ENCODE measurements at places on chromosomes 4 and X.

- H3K36me3 ChIP-seq = no peaks in the 10 kb centered on the region
- no peaks in the 10 kb centered on the region for H3K4me1 ChIP-seq
- no peak overlapping the region for H3K27ac ChIP-seq
- no peak for DNase-seq
- H3K4me3 ChIP-seq = no peak overlapping the region
Measured at GRCh38 chrX:63250253-63250868, 100.8 kb downstream of the SPIN4 start.

GRCh38 chr4:139978692-139979091 is 175.3 kb downstream of the MAML3 start:
- DNase-seq = no peak
- no peak overlapping the region for H3K4me3 ChIP-seq
- H3K27ac ChIP-seq = no peak overlapping the region
- H3K4me1 ChIP-seq = peaks cover 17% of the 10 kb centered on the region
- no peaks in the 10 kb centered on the region for H3K36me3 ChIP-seq

DNA sequence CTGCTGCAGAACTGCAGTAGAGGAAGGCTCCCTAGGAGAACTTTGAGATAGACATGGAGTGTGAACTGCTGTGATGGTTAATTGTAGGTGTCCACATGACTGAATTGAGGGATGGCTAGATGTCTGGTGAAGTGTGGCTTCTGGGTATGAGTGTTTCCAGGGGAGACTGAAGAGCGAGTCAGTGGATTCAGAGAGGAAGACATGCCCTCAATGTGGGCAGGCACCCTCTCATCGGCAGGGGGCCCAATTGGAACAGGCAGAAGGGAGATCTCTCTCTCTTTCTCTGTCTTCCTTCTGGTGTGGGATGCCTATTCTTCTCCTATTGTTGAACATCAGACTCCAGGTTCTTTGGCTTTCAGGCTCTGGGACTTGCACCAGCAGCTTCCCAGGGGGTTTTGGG is 304.7 kb upstream of the GATB start:
- no peaks in the 10 kb centered on the region for H3K27me3 ChIP-seq
- no peak overlapping the region for H3K4me3 ChIP-seq
- no peaks in the 10 kb centered on the region for H3K36me3 ChIP-seq

DNA sequence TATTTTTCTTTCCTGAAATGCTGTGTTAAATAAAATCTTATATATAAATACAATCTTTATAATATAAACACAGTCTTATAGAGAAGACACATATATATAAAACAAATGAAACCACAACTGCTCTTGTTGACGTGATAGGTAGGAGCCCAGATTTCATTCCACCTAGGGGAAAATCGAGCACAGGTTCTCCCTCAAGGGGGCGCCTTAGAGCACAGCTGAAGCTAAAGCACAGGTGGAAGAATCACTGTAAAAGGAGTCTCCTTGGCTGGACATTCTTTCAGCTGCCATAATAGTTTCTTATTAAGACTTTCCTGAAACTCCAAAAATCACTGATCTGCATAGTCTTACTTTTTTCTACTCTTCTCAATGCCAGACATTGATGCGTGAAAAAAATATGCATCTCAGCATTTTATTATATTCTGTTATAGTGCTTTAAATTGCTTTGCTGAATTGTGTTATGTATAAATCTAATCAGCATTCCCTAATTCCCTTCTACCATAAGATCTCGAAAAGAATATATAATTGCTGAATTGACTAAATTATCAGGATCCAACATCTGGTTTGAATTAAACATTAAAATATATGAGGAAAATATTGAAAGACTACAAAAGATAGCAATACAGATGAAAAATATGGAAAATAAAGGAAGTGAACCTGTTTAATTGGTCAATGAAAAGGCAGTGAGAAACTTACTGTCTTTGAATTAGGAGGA is 25.5 kb upstream of the RXFP1 start:
- DNase-seq = no peak
- no peak overlapping the region for H3K27ac ChIP-seq
- no peaks in the 10 kb centered on the region for H3K27me3 ChIP-seq

DNA sequence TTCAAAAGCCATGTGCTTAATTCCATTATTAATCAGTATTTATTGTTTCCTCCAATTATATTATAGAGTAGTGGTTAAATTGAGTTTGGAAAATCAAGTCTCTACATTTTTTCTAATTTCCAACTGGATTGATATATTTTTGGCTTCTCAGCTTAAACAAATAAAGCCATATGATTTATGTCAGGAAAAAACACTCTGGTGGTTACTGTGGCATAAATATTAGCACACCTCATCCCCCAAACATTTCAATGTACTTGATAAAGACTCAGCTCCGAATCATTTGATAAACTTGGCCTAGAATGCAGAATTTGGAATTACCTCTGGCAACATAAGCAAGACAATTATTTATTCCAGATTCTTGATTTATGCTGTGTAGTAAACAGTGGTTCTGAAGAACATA is 2313.8 kb downstream of the ARAP2 start:
- H3K27ac ChIP-seq = no peak overlapping the region
- no peak for DNase-seq
- no peaks in the 10 kb centered on the region for H3K36me3 ChIP-seq

DNA sequence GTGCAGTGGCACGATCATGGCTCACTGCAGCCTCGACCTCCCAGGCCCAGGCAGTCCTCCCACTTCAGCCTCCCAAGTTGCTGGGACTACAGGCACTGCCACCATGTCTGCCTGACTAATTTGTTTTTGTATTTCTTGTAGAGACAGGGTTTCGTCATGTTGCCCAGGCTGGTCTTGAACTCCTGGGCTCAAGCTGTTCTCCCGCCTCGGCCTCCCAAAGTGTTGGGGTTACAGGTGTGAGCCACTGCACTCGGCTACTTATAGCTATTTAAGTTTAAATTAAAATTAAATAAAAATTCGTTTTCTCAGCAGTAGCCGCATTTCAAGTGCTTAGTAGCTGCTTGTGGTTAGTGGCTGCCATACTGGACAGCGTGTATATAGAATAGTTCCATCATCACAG is 3.5 kb downstream of the SMAD1 start:
- no peak overlapping the region for H3K27ac ChIP-seq
- no peaks in the 10 kb centered on the region for H3K36me3 ChIP-seq
- H3K4me1 ChIP-seq = peaks cover 2% of the 10 kb centered on the region
- H3K27me3 ChIP-seq = no peaks in the 10 kb centered on the region
- DNase-seq = no peak

GRCh38 chr4:94262163-94263016 is 54.7 kb downstream of the SMARCAD1 start:
- H3K27ac ChIP-seq = no peak overlapping the region
- no peak overlapping the region for H3K4me3 ChIP-seq
- H3K36me3 ChIP-seq = no peaks in the 10 kb centered on the region
- no peak for DNase-seq

- DNase-seq = no peak
- no peaks in the 10 kb centered on the region for H3K36me3 ChIP-seq
- H3K27ac ChIP-seq = no peak overlapping the region
Measured at GRCh38 chrX:46165411-46165810, 379.8 kb downstream of the ZNF674 start.

- no peak for DNase-seq
- no peaks in the 10 kb centered on the region for H3K4me1 ChIP-seq
- no peak overlapping the region for H3K27ac ChIP-seq
- H3K36me3 ChIP-seq = no peaks in the 10 kb centered on the region
Measured at GRCh38 chrX:28550331-28550872, 36.8 kb upstream of the IL1RAPL1 start.

DNA sequence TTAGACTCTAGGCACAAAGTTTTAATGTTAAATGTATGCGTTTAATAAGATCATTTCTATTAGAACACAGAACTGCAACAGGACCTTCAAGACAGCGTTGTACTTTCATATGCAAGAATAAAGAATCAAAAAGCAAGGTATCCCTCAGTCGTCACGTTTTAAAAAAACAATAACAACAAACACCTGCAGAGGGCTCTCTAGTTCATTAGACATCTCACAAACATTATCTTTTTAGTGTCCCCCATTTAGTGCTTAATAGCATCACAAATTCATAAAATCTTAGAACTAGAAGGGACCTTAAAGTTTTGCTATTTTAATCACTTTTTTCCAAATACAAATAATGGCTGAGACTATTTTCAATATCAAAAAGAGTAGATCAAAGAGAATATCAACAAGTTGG is 236.6 kb downstream of the DCHS2 start:
- no peak overlapping the region for H3K4me3 ChIP-seq
- H3K27me3 ChIP-seq = no peaks in the 10 kb centered on the region
- no peaks in the 10 kb centered on the region for H3K4me1 ChIP-seq
- no peaks in the 10 kb centered on the region for H3K36me3 ChIP-seq
- no peak for DNase-seq

DNA sequence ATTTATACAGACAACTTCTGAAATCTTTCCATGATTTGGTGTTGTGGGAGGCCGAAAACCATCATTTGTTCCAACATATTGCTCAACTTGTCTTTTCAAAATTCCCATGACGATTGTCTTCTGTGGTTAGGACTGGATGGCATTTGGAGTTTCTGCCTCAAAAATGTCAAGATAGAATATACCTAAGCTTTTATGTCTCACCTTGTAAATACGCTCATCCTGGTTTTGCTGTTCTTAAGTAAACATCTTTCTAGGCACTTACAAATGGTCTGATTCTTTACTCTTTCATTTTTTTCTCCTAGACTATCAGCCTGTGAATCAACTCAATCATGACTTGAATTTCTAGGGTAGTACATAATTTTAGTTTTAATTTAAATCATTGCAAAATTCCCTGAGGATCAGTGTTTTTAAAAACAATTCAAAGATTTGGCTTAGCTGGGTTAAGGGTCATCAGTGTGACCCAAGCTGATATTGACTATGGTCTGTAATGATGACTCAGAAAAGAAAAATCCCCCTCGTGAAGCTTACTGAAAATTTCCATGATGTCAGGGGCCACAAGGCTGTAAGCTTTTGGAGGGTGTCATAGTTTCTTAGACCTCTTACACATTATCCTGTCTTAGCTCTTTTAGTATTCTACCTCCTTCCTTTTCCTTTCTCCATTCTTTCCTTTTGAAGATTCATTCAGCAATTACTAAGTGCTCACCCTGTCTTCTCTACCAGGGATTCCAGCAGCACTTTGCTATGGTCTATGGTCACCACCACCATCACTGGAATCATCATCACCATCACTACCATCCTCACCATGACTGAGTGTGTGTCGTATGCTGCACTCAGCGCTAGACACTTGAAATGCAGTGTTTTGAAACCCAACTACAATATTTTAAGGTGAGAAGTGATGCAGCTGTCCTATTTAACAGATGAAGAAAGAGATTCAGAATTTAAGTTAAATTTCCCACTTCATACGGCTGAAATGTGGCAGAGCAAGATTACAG is 124.4 kb downstream of the CPE start:
- no peaks in the 10 kb centered on the region for H3K27me3 ChIP-seq
- H3K27ac ChIP-seq = no peak overlapping the region
- no peaks in the 10 kb centered on the region for H3K4me1 ChIP-seq

- H3K27me3 ChIP-seq = no peaks in the 10 kb centered on the region
- H3K4me1 ChIP-seq = no peaks in the 10 kb centered on the region
- no peak overlapping the region for H3K4me3 ChIP-seq
- no peak overlapping the region for H3K27ac ChIP-seq
Measured at GRCh38 chr4:143721317-143721716, 20.8 kb upstream of the FREM3 start.

GRCh38 chrX:17617806-17618205 is 119.5 kb upstream of the SCML1 start:
- no peak overlapping the region for H3K4me3 ChIP-seq
- no peak overlapping the region for H3K27ac ChIP-seq
- no peaks in the 10 kb centered on the region for H3K4me1 ChIP-seq
- H3K36me3 ChIP-seq = no peaks in the 10 kb centered on the region

GRCh38 chr4:138193963-138194362 is 48.2 kb downstream of the SLC7A11 start:
- H3K27me3 ChIP-seq = no peaks in the 10 kb centered on the region
- H3K36me3 ChIP-seq = no peaks in the 10 kb centered on the region
- no peaks in the 10 kb centered on the region for H3K4me1 ChIP-seq
- H3K27ac ChIP-seq = no peak overlapping the region
- DNase-seq = no peak

DNA sequence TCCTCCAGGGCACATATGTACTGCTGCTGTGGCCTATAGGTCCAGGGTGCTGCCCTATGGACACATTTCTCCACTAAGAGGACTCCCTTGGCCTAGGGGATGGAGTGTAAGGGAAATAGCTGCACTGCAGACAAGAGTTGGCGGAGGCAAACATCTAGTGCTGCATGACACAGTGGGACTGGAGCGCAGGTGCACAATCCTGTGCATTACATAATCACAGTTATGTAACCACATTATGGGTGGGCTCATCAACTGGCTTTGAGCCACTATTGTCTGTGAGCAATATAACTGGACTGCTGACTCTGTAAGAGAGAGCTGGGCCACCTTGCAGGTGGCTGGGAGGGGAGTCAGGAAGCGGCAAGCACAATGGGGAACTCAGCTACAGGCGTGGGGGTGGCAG is 3.2 kb upstream of the TIGD2 start:
- H3K27me3 ChIP-seq = no peaks in the 10 kb centered on the region
- DNase-seq = no peak
- peaks cover 7% of the 10 kb centered on the region for H3K4me1 ChIP-seq

DNA sequence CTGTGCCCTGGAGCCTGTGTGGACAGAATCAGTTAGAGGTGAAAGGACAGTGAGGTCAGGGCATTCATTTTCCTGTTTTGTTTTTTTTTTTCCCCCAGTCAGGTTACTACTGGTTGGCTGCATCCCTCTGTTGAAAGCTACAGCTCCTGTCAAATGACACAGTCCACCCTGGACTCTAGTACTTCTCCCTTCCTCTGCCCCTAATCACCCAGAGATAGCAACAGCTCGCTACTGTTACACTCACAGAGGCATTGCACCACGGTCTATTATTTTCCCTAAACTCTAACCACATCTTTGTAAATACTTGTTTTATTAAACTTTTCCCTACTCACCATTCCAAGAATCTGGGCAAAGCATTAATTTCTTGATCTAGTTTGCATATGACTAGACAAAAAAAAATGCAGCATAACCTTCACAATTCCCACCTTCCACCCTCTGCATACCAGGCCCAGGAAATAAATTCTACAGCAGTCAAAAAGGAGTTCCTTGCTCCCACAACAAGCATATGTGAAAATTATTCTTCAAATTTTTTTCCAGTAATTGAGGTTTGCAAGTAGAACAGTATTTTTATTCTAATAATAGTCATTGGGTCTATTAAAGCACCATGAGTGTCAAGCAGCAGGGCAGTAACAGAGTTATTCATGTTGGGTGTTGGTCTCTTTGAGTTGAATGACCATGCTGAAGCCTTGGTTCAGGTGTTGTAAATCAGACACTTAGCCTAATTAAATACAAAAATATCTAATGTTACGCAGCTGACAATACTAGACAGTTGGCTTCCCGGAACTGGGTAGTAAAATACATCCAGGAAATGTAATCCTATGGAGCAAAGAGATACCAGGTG is 329.2 kb downstream of the INPP4B start:
- no peaks in the 10 kb centered on the region for H3K27me3 ChIP-seq
- no peak overlapping the region for H3K27ac ChIP-seq
- H3K4me3 ChIP-seq = no peak overlapping the region
- no peaks in the 10 kb centered on the region for H3K36me3 ChIP-seq

DNA sequence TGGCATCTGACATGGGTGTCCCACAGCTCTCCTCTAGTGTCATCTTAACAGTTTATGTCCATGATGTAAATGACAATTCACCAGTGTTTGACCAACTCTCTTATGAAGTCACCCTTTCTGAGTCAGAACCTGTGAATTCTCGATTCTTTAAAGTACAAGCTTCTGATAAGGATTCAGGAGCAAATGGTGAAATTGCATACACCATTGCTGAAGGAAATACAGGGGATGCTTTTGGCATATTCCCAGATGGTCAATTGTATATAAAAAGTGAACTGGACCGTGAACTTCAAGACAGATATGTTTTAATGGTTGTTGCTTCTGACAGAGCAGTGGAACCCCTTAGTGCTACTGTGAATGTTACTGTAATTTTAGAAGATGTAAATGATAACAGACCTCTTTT is 4.6 kb downstream of the FAT4 start:
- H3K36me3 ChIP-seq = no peaks in the 10 kb centered on the region
- DNase-seq = no peak
- H3K27me3 ChIP-seq = no peaks in the 10 kb centered on the region
- H3K4me3 ChIP-seq = no peak overlapping the region
- peaks cover 10% of the 10 kb centered on the region for H3K4me1 ChIP-seq
- no peak overlapping the region for H3K27ac ChIP-seq
